ENCODE measurements at places on chromosomes 6 and 20.

- DNase-seq = no peak
These were observed 2.4 kb upstream of the DBNDD2 start for GRCh38 chr20:45405571-45406259.

DNA sequence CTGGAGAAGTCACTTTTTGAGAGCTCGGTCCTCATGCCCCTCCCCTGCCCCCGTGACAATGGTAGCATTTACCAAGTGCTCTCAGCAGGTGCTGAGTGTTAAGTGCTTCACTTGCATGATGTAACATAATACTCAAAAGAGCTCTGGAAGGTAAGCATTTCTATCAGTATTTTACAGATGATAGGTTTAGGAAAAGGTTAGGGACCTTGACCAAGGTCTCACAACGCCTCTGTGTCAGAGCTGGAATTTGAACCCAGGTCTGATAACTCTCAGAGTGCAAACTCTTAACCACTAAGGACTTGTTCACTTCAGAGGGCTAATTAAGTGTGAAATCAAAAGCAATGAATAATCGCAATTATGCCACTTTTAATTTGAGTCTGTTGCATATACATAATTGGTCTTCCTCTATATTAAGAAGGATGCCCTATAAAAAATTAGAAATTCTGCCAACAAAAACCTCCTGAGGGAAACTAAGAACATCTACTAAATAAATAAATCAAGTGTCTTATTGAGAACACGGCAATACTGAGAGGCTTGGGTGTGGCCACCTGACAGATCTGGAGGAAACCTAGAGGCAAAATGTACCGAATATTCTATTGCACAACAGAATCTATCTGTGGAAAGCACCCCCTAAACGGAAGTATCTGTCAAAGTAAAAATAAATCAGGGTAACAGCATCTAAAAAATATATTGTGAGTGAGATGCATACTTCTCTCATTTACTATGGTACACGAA lies 109.8 kb downstream of the BACH2 start:
- no peak for DNase-seq

DNA sequence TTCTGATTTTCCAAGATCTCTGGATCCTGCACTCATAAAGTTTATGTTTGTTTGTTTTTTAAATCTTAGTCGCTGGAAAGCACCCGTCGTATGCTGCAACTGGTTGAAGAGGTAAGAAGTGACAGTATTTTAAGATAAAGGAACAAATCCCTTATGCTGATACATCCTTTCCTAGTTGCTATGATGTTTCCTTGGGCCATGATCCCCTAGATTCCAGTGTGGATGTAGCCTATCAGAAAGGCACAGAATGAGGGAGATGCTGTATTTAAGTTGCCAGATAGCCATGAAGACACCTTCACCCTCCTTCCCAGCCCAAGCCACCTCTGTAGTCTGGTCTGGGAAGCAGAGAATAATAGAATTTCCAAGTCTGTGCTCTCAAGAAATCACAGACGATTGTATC lies 59.0 kb downstream of the SNAP25 start:
- DNase-seq = no peak

DNA sequence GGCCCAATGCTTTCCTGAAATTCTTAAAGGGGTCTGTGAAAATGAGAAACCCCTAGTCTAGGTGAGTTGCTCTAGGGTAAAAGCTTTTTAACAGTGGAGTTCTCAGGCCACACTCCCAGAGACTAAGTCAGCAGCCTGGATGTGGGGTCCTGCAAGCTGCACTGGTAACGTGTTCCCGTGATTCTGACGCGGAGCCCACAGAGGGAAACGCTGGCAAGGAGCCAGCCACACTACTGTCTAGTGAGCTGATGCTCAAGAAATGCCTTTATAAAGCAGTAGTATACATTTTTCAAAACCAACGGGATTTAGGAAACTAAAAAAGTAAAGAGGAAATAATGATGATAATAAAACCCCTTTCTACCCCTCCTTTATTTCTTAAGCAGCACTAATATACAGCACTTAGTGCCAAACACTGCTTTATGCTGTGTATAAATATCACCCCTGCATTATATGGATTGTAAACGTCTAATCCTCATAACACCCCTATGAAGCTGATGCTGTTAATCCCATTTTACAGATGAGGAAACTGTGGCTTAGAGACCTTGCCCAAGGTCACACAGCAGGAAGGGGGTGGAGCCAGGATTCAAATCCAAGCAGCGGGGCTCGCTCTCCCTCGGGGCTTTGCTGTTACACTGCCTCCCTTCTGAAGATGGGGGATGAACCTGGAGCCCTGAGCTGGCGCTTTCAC lies 25.0 kb downstream of the KCNK15 start:
- no peak for DNase-seq

GRCh38 chr6:129046526-129046925 lies 163.6 kb downstream of the LAMA2 start:
- DNase-seq = no peak

DNA sequence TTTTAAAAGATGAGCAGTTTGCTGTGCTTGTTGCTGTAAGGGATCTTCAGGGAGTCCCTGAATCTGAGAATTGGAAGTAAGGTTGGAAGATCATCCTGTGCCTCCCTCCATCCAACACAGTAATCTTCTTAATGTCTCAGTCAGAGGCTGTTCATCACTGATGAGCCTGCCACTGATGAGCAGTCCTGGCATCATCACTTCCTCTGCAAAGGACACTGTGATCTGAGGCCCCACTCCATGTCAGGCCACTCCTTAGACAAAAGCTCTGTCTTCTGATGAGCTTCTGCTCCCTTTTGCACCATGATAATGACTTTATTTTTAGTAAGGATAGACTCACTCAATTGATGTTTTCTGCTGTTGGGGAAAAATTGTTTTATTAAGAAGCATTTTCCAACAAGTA lies 121.0 kb downstream of the UST start:
- DNase-seq = no peak

- no peak for DNase-seq
These were observed 59.7 kb downstream of the KIF13A start for GRCh38 chr6:17927705-17928104.

GRCh38 chr6:81228912-81229555 lies 523.4 kb downstream of the TENT5A start:
- DNase-seq = no peak

- DNase-seq = no peak
These were observed 304.9 kb downstream of the TAF4 start for GRCh38 chr20:61760731-61761130.

- DNase-seq = no peak
These were observed 20.2 kb upstream of the TTK start for GRCh38 chr6:79984261-79984660.

DNA sequence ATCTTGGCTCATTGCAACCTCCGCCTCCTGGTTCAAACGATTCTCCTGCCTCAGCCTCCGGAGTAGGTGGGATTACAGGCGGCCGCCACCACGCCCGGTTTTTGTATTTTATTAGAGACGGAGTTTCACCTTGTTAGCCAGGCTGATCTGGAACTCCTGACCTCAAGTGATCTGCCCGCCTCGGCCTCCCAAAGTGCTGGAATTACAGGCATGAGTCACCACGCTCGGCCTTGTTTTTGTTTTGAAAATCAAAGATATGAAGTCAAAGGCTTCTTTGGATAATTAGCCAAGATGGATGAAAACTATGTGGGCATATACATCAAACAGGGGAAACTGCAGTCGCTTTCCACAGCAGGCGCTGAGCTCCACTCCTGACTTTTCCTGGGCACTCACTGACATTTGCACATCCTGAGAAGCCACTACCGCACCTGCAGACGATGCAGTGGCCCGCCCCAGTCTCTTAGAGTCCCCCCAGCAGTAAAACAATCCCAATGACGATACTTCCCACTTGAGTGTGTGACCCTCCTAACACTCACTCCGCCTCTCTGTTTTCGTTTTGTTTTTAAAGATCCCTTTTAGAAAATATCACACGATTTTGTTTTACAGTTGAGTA lies 44.1 kb downstream of the GJA1 start:
- no peak for DNase-seq

GRCh38 chr20:50919567-50919966 lies 11.7 kb downstream of the ADNP start:
- DNase-seq = no peak

GRCh38 chr20:57748601-57749130 lies 38.9 kb upstream of the PMEPA1 start:
- peak; percentile 6 for DNase-seq

Measured in activated CD8-positive, alpha-beta memory T cell treated with anti-CD3 and anti-CD28 coated beads for 4 hours (primary cell).